Fibroblast of skin of abdomen (primary cell): ENCODE measurements at places on chromosomes 5 and 9.
A peak's percentile ranks its signal among the peaks of the same experiment; 100 is the strongest.

GRCh38 chr5:158976035-158976434 is 123.7 kb downstream of the EBF1 start:
- peak; percentile 93 for DNase-seq

GRCh38 chr5:18314192-18314778 is 680.0 kb downstream of the TAF11L14 start:
- no peak for DNase-seq

GRCh38 chr5:180467989-180468731 is 26.0 kb upstream of the CNOT6 start:
- DNase-seq, result no peak

GRCh38 chr9:129910628-129911567 is 75.6 kb downstream of the USP20 start:
- peak; percentile 99 for DNase-seq

- no peak for DNase-seq
These were observed 4.5 kb downstream of the NDUFS6 start for GRCh38 chr5:1805736-1806135.

DNA sequence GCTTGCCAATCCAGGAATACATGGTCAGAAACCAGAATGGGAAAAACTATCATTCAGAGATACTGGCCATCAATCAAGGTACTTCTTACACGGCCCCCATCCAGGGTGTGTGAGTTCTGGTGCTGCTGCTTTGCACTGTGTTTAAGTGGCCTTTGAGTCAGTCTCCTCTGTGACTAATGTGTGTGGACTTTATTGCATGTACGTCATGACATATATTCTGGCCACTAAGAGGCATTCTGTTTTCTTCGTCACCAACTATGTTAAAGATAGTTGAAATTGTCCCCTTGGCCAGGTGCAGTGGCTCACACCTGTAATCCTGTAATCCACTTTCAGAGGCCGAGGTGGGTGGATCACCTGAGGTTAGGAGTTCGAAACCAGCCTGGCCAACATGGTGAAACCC is 8.5 kb downstream of the EXOSC3 start:
- peak; percentile 15 for DNase-seq

DNA sequence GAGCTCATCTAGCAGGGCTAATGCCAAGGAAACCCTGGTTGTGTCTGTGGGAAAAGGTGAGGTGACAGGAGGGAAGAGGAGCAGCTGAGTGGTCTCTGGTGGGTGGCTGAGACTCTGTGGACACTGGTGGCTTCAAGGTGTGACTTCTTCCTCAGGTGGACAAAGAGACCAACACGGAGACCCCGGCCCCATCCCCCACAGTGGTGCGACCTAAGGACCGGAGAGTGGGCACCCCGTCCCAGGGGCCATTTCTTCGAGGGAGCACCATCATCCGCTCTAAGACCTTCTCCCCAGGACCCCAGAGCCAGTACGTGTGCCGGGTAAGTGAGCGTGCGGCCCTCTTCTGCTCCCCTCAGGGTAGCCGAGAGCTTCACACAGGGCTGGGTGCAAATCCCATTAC is 31.1 kb upstream of the RARS1 start:
- no peak for DNase-seq

DNA sequence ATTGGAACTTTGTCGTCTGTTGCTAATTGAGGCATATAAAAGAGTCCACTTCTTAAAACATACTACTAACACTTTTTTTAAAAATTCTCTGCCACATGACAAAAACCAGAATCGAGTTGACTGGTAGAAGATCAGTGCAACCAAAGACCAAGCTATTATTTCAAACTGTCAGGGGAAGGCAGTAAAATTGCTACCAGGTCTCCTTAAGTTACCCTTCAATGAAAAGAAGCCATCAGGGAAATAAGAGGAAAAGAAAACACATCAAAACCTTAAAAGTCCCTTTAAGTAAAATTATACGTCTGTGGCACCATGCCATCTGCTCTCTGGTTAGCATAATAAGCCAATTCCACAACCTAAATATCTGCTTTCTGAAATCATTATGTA is 9.6 kb downstream of the ZNF608 start:
- no peak for DNase-seq

- DNase-seq, result no peak
These were observed 35.9 kb upstream of the HSPA9 start for GRCh38 chr5:138610918-138611677.

DNA sequence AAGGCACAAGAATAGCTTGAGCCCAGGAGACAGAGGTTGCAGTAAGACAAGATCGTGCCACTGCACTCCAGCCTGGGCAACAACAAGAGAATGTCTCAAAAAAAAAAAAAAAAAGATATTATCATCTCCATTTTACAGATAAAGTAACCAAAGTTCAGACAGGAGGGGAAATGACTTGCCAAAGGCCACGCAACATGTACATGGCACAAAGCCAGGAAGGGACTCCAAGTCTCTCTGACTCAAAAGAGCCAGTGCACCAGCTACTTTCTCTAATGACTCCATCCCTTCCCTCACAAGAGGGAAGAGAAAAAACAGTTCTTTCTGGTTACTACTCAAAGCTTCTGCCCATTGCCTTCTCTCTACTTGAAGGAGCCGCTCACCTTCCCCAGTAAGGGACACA is 34.1 kb downstream of the SIL1 start:
- DNase-seq, result no peak

DNA sequence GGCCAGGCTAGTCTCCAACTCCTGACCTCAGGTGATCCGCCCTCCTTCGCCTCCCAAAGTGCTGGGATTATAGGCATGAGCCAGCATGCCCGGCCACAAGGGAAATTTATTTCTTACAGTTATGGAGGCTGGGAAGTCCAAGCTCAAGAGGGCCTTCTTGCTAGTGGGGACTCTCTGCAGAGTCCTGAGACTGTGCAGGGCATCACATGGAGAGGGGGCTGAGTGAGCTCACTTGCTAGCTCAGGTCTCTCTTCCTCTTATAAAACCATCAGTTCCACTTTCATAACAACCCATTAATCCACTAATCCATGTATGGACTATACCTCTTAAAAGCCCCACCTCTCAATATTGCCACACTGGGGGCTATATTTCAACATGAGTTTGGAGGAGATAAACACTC is 5.1 kb upstream of the SPIN1 start:
- no peak for DNase-seq

GRCh38 chr5:8628521-8628920 is 759.6 kb downstream of the MTRR start:
- DNase-seq, result no peak

DNA sequence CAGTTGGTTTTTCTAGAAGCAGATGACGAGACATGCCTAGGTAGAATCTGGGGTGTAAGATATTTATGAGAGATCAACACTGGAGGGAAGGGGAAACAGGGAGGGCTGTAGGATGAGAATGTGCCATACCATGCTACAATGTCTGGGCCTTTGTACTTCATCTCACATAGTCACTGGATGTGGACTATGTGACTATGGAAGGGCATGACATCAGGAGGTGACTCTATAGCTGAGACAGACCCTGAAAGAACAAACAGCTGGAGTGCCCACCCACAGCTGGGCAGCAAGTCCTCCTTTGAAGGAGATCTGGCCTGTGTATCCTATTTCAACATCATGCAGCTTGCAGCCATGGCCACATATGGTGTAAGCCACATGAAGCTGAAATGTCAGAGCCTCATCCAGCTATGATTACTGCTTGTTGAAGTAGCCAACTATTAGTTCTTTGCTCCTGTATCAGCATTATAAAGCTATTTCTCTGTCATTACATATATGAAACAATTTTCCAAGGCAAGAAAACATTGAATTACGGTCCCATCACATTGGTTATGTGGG is 46.2 kb upstream of the KIF2A start:
- no peak for DNase-seq

- no peak for DNase-seq
These were observed 13.9 kb downstream of the SGCD start for GRCh38 chr5:156340893-156341292.

DNA sequence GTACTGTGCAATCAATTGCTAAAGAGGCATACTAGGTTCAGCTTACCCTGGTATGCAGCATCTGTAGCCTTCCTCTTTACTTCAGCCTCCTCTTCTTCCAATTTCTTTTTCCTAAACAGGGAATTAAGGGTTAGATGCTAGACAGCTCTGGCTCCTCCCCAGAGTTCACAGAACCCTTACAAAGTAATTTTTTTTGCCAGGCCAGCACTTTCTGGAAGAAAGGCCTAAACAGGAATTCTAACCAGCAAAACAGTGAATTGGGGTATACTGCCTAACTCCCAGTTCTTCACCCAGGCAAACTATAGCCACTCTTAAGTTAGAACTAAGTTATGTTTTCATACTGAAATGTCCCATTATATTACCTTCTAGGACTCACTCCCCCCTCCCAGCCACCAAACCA is 8.1 kb downstream of the BRD8 start:
- DNase-seq, result no peak

GRCh38 chr9:82206946-82207345 is 218.4 kb downstream of the SPATA31D1 start:
- DNase-seq, result no peak

DNA sequence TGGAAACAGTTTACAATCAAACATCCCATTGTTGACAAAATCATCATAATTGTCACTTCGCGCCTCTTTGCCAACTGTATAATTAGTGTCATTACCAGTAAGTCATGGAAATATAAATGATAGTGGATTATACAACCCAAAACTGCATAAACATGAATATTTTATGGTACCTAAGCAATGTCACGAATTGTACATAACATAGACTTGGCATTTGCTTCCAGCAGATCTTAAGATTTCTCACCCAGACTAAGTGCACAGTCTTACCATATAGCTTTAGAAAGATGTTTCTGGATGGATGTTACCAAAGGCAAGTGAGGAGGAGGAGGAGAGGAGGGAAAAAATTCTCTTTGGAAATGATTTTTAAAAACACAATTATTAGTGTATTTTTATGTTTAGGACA is 113.4 kb upstream of the TAS2R1 start:
- no peak for DNase-seq

DNA sequence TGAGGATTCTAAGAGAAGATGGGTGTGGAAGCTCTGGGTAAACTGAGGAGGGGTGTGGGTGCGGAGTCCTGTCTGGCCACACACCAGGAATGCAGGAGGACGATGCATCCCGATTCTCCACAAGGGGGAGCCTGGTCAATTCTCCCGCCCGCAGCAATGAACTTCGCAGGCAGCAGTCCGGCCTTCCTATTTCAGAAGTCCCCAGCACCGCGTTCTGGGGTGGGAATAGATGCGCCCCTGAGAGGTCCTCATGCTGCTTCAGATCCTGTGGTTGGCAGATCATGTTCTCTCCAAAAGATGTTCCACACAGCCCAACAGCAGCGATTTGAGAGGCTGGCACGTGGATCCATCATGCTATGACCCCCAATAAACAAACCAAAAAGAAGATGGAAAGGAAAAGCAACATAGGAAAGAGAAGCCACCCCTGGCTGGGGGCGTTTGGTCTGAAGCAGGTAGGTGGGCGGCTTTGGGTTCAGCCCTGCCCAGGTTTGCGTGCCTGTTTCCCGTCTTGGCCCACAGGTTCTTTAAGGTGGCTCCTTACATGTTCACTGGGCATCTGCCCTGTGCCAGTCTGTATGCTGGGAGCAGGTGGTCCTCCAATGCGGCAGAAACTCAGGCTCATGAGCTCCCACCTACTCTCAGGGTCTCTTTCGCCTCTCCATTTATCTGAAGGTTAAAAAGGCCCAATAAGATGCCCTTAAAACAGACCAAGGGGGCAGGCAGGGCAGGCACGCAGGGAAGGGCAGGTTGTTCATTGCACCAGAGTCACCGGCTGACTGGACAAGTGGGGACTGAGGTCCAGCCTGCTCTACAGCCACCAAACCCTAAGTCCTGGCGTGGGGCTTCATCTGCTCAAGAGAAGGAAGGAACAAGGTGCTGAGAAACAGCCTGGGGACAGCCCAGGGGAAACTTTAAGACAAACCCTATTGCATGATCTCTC is 171.6 kb downstream of the PAX5 start:
- peak; percentile 9 for DNase-seq

- no peak for DNase-seq
These were observed 237.4 kb downstream of the NR3C1 start for GRCh38 chr5:143166090-143166489.

- no peak for DNase-seq
These were observed 31.2 kb downstream of the KCNMB1 start for GRCh38 chr5:170357955-170358444.

- DNase-seq, result no peak
These were observed 55.3 kb downstream of the SMIM23 start for GRCh38 chr5:171840711-171841522.

- DNase-seq, result no peak
These were observed 1.9 kb downstream of the NOTCH1 start for GRCh38 chr9:136543830-136544547.

DNA sequence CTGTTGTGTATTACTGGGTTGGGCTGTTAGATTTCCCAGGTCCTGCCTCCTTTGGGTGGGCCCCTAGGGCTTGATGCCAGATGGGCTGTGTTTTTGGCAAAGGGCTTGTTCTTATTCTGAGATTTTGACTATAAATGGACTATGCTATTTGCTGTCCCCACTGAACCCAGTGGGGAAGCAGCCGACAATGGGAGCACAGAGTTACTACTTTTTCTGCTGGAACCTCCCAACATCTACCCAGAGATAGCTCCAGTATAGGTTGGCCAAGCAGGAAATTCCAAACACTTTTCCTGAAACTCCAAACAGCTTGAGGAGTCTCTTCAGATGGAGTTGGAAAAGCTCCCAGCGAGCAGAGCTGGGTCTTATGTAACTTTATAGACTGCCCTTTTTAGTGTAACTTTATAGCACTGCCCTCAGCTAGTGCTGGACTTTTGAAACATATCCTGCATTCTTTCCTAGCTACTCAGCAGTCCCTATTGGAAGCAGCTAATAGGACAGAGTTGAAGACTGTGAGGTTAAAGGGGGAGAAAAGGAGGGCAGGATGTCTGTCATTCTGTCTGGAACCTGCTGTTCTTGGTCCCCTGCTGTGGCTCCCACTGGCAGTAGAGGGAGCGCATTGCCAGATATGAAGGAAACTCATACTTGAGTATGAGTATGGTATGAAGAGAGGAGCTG is 21.0 kb downstream of the RUSC2 start:
- DNase-seq, result peak; percentile 99

DNA sequence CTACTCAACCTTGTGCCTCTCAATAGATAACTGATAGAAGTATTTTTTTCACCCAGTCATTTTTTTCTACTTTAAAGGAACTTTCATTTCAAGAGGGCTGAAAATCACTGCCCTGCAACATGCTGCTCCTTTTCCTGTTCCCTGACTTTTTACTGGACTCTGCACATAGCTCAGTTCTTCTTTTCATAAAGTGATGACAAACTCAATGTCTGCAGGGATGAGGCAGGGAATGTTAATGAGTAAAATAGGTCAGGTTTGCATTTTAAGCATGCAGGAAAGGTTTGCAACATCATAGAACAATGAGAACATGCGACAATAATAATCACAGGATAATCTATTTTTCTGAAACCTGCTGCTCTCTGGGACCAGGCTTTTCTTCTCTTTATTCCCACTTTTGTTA is 172.2 kb upstream of the SGCD start:
- DNase-seq, result peak; percentile 14

- DNase-seq, result no peak
These were observed 3.5 kb downstream of the HBEGF start for GRCh38 chr5:140342896-140343295.

- DNase-seq, result peak; percentile 52
These were observed 720 bp downstream of the NADK2 start for GRCh38 chr5:36240779-36241630.

- DNase-seq, result no peak
These were observed 12.8 kb downstream of the UGCG start for GRCh38 chr9:111909444-111909843.
